ENCODE measurements at places on chromosomes 16 and 17. TPM values are rescaled to one million over a fixed set of nuclear protein-coding genes. Genes with fewer than 3 reads are reported as not detected.

The SCGB1C2 gene
- not detected for total RNA-seq

The CLEC18A gene
- under 0.01 TPM for total RNA-seq

The PAQR4 gene
- total RNA-seq: 2.2 TPM

The MYOCD gene
- total RNA-seq: 20.1 TPM

The CLDN6 gene
- total RNA-seq: not detected
